Stromal cell of bone marrow (primary cell): ENCODE measurements at places on chromosomes 13 and 19.
A peak's percentile ranks its signal among the peaks of the same experiment; 100 is the strongest.

- peak; percentile 38 for DNase-seq
These were observed at the start of gene JAK3 for GRCh38 chr19:17847538-17848366. TSS of gene JAK3 (minus strand) at chr19:17847982. CDS start at chr19:17844417, 3,565 bp downstream.

GRCh38 chr19:11887611-11888531, at the start of gene ZNF69:
TSS of gene ZNF69 (plus strand) at chr19:11887782. CDS start at chr19:11887924, 142 bp downstream.
- DNase-seq: peak; percentile 42

- no peak for DNase-seq
These were observed 11.9 kb upstream of the ITM2B start for GRCh38 chr13:48220981-48221685.

DNA sequence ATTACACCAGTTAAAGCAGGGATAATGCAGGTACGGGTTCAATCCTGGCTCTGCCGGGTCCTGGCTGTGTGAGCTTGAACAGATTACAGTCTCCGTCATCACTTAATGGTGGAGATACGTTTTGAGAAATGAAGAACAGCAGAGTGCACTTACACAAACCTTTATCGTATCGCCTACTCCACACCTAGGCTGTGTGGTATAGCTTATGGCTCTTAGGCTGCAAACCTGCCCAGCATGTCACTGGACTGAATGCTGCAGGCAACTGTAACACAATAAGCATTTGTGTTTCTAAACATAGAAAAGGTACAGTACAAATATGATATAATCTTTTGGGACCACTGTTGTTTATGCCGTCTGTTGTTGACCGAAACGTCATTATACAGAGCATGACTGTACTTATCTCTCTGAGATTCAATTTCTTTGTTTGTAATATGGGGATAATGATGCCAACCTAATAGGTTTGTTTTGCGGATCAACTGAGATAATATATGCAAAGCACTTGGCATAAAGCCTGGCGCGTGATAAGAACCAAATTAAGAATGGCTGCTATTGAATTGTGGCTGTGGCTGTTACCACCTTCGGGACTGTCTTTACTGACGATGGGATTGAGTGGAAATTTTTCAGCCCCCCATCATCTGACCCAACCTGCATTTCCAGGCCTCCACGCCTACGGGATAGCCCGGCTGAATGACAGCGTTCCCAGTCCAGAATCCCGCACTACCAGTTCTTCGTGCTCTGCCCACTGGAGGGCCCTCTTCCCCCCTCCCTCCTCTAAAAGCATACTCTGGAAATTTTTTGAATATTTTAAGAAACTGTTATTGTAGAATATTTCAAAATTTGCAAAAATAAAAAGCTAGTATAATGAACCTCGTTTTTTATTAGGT, 11.2 kb downstream of the KRTDAP start:
- no peak for DNase-seq

DNA sequence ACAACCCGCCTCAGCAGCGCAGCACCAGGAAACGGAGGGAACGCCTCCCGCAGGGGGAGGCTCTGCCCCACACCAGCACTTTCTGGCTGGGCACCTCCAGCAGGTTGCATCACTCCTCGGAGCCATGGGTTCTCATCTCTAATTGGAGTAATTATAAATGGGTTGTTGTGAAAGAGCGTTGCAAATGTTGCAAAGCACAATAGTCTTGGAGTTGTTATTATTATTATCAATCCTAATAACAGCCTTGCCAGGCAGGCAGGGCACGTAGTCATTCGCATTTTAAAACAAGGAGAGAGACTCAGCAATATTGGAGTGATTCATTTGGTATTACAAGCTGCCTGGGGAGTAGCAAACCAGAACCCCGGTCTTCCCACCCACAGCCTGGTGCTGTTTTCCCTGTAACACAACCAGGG, 108.6 kb upstream of the GJB6 start:
- DNase-seq: peak; percentile 63

- peak; percentile 9 for DNase-seq
These were observed 50.8 kb downstream of the ZAR1L start for GRCh38 chr13:32264407-32264806.

DNA sequence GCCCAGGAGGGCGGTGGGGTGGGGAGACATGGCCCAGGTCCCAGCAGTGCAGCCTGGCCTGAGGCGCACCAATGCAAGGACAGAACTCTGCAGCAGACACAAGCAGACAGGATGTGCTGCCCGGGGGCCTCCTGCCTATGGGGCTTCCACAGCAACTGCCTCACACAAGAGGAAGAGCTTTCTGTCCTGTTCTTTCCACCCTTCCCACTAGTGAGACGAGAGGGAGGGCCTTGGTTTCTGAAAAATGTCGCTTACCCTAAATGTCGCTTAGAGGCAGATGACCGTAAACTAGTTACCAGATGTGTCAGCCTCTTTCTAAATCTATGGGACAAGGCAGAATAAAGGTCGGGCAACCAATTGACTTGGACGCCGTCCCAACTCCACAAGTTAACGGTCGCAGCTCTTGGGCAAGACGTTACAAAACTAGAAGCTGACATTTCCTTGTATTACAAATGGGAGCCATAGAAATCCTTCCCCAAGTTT, at the start of gene LAIR1:
Gene LAIR1 (minus strand): TSS at position 157 of the 483 bp plus-strand sequence. CDS start 127 bp downstream, at position 30.
- DNase-seq: no peak

DNA sequence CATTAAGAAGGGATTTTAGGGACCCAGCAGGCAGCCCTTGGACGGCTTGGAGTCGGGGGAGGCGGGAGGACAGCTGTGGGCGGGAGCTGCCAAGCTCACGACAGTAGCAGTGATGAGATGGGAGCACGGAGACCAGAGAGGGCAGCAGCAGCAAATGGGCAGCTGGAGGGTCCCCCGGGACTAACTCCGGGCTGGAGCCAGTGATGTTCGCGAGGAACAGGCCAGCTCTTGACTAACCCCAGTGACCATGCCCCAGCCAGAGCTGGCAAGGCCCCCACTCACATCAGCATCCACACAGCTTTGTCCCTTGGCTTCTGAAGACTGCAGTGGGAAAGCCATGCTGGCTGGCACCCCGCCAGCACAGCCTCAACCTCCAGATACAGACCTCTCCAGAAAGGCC, 81.9 kb downstream of the RAB20 start:
- DNase-seq: no peak

DNA sequence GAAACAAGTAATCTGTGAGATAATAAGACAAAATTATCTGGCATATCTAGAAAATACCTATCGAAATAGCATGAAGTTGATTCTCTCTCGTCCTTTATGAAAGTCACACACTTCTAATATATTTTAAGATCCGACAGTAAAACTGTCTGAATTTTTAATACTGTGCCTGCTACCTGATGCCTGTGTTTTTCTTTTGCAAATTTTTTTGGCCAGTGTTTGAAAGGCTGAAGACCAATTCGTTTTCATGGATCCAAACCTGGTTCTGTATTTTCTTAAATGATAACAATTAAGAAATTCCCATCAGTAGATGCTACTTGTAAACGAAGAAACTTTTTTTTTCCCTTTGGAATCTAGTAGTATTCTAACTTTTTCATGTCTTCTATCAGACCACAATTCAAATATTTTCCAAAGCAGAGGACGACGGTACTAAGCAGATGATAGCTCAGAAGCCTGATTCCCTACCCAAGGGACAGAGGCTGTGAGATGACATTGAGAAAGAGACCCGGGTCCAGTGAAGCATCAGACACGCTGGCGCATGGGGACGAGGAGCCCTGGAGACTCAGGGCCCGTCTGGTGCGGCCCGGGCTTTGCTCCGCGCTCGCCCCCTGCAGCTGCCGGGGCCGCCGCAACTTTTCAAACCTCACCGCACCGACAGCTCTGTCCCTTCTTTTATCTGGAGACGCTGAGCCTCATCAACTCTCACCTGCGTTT, 49.5 kb upstream of the PABPC3 start:
- no peak for DNase-seq

GRCh38 chr13:98524391-98524790, 52.5 kb downstream of the STK24 start:
- DNase-seq: no peak

GRCh38 chr13:48678316-48678715, 24.6 kb downstream of the CYSLTR2 start:
- no peak for DNase-seq

DNA sequence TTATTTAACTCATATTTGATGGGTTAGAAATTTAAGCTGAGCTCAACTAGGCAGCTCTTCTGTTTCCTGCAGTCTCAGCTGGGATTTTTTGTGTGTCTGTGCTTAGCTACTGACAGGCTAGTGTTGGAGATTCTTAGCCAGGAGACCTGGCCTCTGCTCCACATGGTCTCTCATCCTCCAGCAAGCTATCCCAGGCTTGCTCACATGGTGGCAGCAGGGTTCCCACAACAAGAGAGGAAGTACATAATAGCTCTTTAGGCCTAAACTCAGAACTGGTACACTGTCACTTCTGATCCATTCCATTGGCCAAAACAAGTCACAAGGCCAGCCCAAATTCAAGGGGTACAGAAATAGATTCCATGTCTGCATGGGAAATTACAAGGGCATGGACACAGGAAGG, 406.2 kb downstream of the SUCLA2 start:
- no peak for DNase-seq

DNA sequence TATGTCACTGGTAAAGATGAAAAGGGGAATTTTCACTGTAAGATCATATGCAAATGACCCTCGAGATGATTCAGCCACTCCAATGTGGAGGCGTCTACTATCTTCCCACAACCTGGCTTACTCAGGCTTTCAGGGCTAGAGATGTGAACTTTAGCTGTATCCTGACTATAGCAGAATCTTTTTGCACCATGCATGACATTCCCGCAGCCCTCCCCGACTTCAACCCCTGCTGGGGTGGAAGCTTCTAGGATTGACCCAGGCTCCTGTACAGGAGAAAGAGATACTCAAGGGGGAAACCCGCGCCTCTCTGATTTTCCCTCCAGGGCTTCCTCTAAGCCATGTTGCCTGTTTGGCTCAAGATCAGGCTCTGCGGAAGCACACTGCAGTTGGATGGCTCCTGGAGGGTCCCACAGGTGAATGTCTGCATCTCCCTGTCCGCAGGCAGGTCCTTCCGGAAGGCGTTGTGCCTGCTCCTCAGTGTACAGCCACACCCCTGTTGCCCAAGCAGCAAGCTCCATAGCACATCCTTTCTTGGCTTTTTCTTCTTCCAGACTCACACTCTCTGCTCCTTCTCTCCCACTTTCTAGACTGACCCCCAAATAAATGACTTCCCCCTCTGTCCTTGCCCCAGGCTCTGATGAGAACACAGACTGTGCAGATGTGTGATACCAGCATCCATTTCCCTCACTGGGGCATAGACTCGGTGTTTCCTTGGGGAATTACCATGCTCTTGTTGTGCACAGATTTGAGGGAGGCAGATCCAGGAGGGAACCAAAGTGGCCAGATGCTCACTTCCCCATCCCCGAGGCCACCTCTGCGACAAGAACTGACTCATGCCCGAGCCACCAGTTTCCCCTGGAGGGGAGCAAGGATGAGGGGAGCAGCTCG, 29.1 kb upstream of the POP4 start:
- DNase-seq: no peak

DNA sequence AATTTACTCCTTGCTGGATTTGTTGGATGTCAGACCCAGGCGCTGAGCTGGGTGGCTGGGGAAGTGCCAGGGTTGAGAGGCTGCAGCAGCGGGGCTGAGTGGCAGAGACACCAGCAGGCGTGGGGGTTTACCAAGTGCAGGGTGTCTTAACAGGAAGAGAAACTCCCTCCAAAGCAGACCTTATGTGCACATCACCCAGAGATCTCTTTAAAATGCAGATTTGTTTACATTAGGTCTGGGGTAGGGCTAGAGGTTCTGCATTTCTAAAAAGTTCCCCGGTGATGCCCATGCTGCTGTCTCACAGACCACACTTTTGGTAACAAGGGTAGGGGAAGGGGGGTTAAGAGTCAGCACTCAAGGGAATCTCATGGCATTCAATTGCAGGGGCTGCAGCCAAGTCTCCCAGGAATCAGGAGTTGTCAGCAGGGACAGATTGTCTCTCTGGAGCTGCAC, 80.7 kb upstream of the OLFM4 start:
- DNase-seq: no peak

DNA sequence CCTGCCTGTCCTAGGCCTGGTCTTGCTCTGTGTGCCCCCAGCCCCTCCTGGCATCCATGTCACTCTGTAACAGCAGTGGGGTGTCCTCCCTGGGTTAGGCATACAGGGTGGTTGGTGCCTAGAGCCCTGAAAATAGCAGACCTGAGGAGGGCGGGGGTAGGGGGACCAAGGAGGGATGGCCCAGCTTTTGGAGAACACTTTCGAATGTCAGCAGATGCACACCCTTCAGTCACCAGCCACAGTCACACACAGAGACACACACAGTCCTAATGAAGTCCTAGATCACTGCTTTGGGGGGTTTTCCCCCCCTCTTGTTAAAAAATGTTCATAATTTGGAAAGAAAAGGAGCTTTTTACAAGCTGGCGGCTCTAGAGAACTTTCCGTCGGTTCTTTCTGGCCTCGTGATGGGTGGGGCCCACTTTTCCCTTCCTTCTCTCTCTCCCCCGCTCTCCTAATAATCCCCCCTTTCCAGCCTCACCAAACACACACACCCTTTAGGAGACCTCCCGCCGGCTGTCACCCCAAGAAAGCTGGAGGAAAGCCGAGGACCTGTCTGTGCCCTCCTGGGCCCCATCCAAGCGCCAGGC, 47.9 kb downstream of the LYL1 start:
- peak; percentile 68 for DNase-seq

DNA sequence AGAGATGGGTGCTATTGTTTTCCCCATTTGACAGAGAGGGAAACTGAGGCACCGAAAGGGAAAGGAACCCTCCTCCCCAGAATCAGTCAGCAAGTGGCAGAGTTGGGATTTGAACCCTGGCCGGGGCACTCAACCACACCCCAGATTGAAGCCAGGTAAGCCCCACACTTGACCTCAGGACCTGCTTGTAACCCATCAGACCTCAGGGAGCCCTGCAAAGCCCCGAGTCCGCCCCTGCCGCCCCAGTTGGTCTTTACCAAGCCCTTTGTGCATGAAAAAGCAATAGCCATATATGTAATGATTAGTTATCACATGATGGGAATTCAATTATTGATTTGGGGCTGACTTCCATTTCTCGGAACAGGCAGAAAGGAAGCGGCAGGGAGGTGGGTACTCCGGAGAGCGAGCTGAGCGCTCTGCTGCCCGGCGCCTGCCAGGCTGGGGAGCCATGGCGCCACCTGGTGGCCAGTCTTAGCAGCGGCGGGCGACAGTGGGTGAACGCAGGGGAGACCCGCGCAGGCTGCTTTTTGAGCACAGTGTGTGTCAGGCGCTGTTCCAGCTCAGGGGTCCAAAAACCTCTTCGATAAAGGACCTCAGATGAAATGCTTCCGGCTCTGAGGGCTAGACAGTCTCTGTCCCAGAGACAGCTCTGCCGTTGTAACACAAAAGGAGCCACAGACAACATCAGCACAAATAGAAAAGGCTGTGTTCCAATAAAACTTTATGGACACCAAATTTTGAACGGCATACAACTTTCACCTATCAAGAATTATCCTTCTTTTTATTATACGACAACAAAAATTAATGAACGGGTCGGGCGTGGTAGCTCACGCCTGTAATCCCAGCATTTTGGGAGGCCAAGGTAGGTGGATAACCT, 82.9 kb upstream of the CACNA1A start:
- DNase-seq: peak; percentile 32
